ENCODE measurements at places on chromosomes 16 and 17. TPM values are rescaled to one million over a fixed set of nuclear protein-coding genes. Genes with fewer than 3 reads are reported as not detected.

- no peak for DNase-seq
Measured at GRCh38 chr16:1713331-1713730, 7.3 kb downstream of the MAPK8IP3 start.

Gene MT1H
- 11.9 TPM for polyA plus RNA-seq

- DNase-seq, result no peak
Measured at GRCh38 chr16:89537549-89537925, 22.9 kb upstream of the RPL13 start.

DNA sequence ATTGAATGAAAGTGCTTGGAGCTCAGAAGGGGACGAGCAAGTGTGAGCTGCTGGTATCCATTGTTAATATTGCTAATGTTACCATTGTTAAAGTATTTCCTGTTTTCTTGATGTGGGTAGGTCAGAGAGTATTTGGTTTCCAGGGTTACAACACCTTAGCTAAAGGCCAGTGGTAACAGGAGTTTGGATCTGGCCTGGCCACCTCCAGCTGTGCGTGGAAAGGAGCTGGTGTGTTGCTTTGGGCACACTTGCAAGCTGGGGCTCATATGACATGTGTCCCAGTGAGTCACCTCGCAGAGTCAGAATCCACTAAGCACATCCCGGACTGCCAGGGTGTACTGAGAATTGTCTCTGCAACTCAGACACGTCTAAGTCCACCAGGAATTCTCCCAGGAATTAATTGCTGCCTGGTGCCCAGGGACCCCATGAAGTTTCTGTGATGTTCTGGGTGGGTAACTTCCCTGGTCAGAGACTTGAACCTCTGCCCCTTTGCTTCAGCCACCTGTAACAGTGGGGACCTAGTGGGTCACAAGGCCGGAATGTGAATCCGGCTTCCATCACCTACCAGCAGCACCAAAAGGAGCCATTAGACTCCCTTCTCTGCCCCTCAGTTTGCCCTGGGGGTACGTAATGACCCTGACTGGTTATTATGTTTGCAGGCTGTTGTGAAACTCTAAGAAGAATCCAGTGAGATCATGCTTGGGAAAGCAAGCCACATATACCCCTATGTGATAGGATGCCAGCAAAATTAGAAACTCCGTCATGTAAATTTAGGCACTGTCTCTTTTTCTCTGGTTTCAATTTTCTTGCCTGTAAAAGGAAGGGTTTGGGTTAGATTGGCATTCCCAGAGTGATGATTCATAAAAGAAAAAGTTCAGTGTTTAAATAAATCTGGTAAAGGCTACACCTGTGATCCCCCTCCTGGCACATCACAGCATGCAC, 12.8 kb downstream of the SLC6A2 start:
- no peak for DNase-seq

- no peak for DNase-seq
Measured at GRCh38 chr17:8820311-8821010, 21.3 kb upstream of the MFSD6L start.

DNA sequence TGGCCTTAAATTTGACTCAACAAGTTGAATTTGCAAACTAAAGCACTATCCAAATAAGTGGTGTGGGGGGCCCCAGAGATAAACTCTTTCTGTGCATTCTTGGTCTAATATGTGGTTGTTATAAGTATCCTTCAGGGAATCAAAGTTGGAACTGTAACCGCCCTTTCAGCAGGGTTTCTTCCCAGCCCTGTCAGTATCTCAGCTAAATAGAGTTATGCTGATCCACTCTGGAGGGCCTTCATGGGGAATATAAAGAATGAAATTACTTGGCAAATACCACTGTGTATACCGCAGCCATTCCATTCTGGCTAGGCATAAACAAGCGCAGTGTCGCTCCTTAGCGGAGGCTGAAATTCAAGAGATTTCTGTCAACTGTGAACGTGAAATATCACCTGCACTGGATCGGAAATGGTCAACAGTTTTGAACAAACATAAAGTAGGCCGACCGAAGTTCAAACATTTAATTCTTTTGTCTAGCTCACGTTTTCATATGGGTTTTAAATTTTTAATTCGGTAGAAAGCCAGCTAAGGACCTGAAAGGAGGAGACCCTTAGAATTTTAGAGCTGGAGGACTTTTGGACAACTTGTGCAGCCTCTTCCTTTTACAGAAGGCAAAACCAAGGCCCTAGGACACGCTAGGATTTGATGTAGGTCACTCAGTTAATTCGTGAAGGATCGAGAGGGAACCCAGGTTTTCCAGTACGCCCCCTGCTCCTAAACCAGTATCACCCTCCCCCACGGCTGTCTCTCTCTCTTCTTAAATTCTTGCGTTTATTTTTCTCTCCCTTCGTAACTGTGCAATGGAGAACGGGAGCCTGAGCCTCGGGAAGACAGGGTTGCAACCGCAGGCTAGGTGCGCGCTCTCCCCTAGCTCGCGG, 74.7 kb downstream of the CHD9 start:
- peak; percentile 11 for DNase-seq

GRCh38 chr17:82089723-82090548, 8.1 kb downstream of the FASN start:
- no peak for DNase-seq

- no peak for DNase-seq
Measured at GRCh38 chr17:58338454-58338840, 9.9 kb upstream of the TSPOAP1 start.

Gene SHISA6
- 2.5 TPM for polyA plus RNA-seq
